Glutamatergic neuron (in vitro differentiated cells): ENCODE measurements at places on chromosomes 12 and 14. TPM values are rescaled to one million over a fixed set of nuclear protein-coding genes. Genes with fewer than 3 reads are reported as not detected.

GRCh38 chr12:115648463-115648862 lies 629.0 kb downstream of the MED13L start:
- DNase-seq = no peak

DNA sequence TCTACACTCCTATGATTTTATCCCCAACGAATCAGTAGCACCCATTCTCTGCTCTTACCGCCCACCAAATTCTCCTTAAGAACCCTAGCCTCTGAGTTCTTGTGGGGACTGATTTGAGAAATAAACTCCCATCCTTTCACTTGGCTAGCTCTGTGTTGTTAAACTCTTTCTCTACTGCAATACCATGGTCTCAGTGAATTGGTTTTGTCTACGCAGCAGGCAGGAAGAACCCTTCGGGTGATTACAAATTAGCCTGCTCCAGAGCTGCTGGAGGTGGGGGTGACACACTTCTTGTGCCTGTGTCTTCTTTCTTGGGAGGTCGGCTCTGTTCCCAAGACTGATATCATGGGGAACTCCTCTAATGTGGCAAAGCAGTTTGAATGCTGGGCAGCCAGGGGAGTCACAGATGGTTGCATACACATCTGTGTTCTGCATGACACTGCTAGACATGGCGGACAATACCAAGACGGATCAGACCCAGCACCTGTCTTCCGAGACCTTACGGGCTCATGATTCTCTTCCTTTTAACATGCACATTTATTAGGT lies 1.6 kb upstream of the C1S start:
- no peak for DNase-seq

DNA sequence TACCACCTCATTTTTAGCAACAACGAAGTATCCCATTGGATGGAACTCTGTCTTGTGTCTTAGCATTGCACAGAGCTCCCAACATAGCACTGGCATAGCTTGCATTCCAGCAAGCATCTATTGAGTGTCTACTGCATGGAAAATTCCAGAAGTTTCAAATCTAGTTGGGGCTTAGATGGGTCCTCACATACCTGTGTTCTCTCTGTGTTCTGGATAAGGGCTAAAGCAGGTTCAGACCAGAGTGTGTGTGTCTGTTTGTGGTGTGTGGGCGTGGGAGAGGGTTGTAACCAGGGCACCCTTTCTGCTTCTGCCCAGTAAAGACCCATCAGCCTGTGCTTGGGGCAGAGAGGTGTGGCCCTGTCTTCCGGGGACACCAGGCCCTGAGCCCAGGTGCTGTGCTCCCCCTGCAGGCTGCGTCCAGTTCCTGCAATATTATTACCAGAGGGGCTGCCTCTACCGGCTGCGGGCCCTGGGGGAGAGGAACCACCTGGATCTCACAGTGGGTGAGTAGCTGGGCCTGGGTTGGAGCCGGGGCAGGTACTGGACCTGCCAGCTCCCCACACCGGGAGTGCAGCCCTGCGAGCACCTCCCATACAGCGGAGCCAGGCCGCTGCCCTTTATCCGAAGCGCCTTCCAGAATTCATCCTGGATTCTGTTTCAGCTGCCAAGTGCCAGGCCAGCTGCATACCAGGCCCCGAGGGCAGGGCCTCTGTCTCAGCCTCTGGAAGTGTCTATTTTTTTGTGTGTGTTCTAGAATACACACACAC lies 20.3 kb downstream of the RHOF start:
- DNase-seq = peak; percentile 79

DNA sequence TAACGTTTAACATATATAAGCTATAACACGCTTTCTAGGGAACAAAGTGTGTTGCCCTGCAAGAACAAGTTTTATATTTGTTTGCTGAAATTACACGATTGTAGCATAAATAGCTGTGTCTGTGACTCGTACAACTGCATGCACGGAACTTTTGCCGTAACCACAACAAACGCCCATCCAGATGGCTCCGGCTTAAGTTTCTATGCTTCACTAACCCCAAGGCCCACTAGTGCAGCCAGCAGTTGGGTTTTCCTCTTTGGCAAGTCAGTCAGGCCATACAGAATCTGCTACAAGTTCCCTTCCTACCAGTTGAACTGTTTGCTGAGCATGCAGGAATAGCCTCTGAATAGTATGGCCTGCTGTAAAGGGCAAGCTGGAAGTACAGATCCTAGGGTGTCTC lies 12.1 kb downstream of the CSRP2 start:
- DNase-seq = peak; percentile 28

POU6F1 gene
- 6.0 TPM for total RNA-seq

GRCh38 chr14:61140271-61140670 lies 140.9 kb downstream of the TMEM30B start:
- no peak for DNase-seq

DNA sequence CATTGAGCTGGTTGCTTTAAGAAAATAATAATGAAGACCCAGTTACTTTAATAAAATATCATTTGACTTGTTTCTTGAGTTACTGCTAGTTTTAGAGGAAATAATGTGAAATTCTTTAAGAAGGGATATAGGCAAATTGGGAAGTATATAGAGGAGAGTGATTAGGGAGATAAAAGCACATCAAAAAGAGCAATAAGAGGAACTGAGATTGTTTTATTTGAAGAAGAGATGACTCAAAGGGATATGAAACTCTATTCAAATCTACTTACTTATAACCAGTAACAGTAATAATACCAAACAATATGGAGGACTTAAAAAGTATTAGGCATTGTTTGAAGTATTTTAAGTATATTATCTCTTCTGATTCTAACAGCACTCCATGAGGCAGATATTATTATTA lies 37.1 kb downstream of the LRRK2 start:
- DNase-seq = no peak

SERPINA3 gene
- not detected for total RNA-seq

TAS2R42 gene
- total RNA-seq = not detected

- peak; percentile 78 for DNase-seq
These were observed 599 bp upstream of the TRHDE start for GRCh38 chr12:72271451-72272090.

- peak; percentile 89 for DNase-seq
These were observed 12.2 kb downstream of the AGAP2 start for GRCh38 chr12:57726151-57726883.

KERA gene
- total RNA-seq = not detected

DNA sequence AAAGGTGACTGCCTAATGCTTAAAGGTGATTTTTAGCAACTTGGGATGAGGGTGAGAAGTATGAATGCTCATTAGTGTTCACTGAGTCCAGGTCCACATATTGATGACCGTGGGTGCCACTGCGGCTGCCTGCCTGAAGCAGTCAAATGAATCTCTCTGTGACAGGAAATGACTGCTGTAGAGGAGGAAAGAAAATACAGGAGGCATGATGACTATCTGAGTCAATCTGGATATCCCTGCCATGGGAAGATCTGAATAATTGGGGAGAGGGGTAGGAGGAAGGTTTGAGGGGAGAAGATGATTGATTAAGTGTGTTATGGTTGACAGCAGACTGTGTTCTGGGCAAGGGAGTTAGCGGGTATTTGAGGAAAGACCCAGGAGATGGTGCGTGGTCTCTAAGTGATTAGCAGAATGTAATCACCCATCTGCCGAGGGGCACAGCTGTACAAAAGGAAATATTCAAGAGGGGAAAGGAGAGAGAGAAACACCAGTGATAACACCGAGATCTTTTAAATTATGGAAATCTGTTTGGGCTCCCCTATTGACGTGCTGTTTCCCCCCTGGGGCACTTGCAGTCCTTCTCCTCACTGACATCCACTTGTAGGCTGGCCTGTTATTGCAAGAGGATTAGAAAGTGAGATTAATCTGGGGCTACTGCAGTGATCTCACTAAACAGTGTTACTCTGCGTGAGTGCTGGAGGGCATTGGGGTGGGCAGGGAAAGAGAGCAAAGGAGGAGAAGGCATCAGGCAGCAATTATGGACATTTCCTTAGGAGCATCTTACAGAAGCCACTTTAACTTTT lies 97.7 kb downstream of the AKAP6 start:
- no peak for DNase-seq

SVOP gene
- 79.3 TPM for total RNA-seq

GRCh38 chr12:48572326-48572725 lies 2.5 kb upstream of the LALBA start:
- DNase-seq = no peak

DNA sequence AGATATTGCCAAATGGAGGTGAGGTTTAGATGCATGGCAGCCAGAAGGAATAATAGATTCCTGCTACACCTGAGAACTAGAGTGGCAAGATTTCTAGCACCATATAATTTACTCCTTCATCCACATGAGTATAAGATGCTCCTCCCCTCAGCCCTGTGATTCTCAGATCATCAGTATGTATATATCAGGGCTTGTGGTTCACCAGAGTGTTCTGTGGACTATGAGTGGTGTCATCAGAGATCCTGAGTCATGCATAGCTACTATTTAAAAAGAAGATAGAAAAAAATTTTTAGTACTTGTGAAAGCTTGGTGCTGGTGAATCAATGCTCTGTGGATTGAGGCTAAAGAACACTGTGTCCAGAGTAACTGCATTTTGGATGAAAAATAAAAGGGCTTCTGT lies 285.9 kb downstream of the BMP4 start:
- DNase-seq = no peak

- DNase-seq = no peak
These were observed 1244.9 kb upstream of the SEL1L start for GRCh38 chr14:82778601-82779000.

DNA sequence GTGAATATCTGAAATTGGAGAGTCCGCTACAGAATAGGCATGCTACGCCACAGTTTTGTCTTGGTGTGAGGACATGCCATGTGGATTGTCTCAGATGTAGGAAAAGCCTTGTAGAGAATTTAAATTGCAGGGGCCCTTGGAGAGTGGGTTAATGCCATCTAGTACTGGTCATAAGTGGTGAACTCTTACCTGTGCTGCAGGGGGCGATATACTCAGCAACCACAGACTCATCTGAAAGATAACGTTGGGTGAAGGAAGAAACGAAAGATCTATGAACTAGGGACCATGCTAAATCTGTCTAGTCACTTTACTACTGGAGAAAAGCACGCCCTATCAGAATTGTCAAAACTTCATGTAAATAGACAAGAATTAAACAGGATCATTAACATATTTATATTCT lies 33.7 kb upstream of the A2M start:
- no peak for DNase-seq

TEX52 gene
- not detected for total RNA-seq

DNA sequence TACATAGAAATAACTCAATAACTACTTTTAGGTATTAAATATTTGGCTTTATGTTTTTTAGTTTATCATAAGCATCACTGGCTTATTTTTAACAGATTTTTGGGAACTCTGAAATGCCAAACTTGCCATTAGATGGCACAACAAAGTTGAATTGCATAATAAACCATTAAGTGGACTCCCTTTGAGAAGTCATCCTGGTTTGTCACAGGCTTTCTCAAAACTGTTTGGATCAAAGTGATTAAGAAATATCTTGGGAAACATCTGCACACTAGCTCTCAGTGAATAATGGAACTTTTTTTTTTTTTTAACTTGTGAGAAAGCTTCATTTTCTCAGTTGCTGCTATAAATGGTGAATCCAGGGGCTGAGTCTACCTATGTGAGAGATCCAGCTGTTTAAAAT lies 4.3 kb downstream of the SLC16A7 start:
- DNase-seq = no peak

GRCh38 chr14:92698393-92698792 lies 50.0 kb downstream of the LGMN start:
- DNase-seq = no peak

- no peak for DNase-seq
These were observed 34.9 kb upstream of the CERS5 start for GRCh38 chr12:50201987-50202521.

AHNAK2 gene
- 44.8 TPM for total RNA-seq

DNA sequence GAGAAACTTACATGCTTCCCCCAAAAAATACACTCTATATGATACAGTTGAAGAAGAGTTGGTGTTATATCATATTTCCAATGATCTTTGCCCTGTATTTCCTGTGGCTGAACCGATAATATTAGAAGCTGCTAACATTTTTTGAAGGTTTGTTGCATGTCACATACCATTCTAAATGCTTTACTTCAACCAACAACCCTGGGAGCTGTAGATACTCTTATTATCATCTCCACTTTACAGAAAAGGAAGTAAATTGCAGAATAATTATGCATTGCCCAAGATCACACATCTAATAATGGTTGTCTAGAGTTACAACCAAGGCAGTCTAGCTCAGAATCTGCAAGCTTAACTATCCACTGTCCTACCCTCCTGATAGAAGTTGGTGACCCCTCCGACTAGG lies 182.8 kb downstream of the NUAK1 start:
- DNase-seq = no peak

DNA sequence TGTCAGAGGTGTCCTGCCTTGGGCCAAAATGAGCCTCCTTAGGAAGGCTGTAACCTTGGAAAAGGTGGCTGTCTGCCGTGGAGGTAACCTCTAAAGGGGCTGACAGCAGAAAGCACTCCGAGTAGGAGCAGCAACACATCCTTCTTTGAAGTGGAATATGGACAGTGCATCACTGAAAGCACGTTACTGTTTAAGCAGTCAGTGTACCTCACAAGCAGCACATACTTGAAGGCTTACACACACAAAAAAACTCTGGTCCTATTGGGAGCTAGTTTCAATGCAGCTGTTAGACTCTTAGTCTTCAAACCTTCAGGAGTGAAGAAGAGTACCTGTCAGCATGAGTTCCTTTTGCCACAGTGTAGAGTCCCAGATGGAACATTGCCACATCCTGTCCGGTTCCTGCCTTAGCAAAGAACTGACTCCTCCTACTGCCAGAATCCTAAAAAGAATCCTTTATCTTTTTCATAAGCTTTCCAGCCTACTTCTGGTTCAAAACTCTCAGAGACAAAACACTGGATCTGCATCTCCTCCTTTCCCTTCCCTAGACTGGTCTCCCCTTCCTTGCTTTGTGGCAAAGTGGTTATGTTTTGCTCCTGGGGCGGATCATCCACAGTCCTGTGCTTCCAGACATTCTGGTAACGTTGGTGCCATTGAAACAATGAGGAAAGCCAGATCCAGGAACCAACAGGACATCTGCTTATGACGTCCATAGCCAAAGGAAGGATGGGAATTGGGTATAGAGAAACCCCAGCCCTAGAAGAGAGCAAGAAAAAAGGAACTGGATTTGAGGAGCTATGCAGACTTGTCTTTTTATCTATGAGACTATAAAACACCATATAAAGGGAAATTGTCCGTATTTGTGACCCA lies 8.5 kb upstream of the MDM1 start:
- DNase-seq = no peak

DNA sequence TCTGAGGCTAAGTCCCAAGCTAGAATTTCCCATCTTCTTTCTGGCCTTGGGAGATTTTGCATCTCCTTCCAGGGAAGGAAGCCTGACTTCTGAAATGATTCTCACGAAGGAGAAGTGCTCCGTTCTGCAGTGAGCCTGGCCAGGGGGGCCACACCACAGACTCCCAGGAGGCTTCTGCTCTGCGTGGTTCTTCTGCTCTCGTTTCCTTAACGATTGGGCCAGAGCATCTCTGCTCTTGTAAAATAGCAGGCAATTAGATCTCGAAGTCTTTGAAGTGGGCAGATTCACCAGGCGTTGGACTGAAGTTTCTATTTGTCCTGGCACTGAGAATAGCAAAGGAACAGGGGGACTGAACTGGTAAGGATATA lies 6.7 kb upstream of the BATF start:
- DNase-seq = no peak

- no peak for DNase-seq
These were observed 31.7 kb downstream of the ATP2A2 start for GRCh38 chr12:110312581-110313360.

GRCh38 chr12:75457191-75457590 lies 23.4 kb upstream of the GLIPR1 start:
- DNase-seq = no peak

GRCh38 chr12:75260316-75260715 lies 50.7 kb upstream of the KCNC2 start:
- no peak for DNase-seq

RERGL gene
- total RNA-seq = 0.44 TPM

NRIP2 gene
- not detected for total RNA-seq

TSPAN9 gene
- 142 TPM for total RNA-seq
